Stimulated activated CD4-positive, alpha-beta T cell treated with anti-CD3 and anti-CD28 coated beads, TNF-alpha, amount 100 ng/mL, for 1 hour (primary cell): ENCODE measurements at places on chromosomes 11 and 22.

DNA sequence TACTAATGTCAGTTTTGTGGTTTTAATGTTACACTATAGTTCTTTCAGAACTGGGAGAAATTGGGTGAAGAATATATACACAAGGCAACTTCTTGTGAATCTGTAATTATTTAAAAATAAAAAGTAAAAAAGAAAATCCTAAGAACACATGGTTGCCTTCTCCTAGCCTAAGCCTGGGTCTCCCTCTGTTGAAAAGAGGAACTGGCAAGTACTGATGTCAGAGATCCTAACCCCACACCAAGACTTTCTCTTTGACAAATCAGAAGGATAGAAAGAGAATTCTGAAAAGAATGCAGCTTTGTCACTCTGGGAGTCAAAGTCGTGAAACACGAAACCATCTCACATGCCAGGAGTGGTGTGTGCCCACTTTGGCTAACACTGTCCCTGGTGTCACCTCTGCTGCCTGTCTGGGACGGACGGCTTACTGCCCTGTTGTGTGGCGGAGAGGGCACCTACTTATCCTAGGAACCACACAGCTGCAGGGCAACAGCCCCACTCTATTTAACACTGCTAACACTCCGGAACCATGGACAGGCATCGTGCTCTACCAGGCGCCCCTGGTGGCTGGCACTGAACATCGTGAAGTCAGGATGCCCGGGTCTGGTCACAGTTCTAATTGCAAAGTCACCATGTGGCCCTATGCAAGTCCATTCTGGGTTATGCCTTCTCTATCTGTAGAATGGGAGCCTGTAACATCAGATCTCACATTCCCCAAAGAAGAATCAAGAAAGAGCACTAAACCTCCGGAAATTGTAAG is 108.7 kb upstream of the CD82 start:
- DNase-seq, result no peak

GRCh38 chr22:24466716-24467328 is 28.3 kb upstream of the UPB1 start:
- DNase-seq, result no peak

DNA sequence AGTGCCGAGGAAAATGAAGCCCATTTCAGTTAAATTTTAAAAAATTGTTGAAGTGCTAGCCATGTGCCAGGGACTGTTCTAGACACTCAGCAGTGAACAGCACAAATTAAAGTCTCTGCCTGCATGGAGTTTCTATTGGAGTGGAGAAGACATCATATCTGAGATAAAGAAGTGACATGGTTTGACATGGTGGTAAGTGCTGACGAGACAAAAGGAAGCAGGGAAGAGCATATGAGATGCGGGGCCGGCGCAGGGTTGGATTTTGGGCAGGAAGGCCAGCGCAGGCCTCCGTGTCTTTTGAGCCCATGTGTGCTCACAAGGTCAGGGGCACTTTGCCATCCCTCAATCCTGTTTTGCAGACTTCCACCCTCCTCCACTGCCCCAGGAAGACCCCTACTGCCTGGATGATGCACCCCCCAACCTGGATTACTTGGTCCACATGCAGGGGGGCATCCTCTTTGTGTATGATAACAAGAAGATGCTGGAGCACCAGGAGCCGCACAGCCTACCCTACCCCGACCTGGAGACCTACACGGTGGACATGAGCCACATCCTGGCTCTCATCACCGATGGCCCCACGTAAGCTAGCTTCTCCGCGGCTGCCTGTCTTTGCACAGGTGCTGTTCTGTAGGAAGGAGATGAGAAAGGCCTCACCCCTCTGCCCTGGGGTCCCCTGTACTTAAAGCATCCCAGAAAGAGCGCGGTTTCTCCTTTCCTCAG is 29.6 kb downstream of the AMPD3 start:
- no peak for DNase-seq

DNA sequence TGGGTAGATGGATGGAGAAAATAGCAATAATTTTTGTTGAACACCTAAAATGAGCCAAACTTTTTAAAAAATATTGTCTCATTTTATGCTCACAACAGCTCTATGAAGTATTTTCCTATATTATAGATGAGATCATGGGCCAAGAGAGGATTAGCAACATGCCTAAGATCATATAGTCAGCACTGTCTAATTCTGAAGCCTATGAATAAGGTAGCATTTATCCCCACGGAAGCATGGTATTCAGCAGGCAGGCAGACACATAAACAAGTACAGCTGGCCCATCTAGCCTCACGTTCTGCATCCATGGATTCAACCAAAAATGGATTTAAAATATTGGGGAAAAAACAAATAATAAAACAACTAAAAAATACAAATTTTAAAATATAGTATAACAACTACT is 21.9 kb upstream of the RAB30 start:
- DNase-seq, result no peak

DNA sequence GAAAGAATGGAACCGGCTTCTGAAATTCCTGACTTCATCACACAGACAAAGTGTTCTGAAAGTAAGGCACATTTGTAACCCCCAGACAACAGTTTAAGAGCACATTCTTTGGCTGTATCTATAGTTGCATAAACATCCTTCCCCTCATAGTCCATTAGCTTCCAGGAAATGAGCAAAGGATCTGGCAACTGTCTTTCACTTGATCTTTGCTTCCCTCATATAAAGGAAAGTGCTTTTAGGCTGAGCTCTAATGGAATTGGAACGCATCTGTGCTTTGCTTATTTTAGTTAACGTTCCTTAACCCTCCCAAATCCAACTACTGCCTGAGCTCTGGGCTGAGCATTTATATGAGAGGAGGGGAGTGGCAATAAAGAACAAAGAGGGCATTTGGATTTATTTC is 76.9 kb upstream of the API5 start:
- no peak for DNase-seq

DNA sequence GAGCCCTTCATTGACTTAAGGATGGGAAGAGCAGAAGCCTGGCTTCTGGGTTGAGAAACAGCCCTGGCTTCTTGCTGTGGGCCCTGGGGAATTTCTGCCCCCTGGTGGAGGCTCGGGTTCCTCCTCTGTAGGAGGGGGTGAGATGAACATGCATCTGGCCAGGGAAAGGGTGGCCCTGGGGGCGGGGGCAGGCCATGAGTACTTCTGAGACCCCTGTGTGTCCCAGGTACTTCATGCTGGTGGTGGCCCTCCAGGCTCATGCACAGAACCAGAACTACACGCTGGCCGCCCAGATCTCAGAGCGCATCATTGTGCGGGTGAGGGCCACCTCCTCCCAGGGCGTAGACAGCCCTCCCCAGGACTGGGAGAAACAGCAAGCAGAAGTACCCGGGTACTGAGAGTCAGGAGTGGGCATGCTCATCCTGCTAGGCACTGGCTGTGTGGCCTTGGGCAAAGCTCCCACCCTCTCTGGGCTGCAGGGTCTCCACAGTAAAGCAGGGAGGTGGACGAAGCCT is 15.8 kb downstream of the TMEM258 start:
- DNase-seq, result no peak

DNA sequence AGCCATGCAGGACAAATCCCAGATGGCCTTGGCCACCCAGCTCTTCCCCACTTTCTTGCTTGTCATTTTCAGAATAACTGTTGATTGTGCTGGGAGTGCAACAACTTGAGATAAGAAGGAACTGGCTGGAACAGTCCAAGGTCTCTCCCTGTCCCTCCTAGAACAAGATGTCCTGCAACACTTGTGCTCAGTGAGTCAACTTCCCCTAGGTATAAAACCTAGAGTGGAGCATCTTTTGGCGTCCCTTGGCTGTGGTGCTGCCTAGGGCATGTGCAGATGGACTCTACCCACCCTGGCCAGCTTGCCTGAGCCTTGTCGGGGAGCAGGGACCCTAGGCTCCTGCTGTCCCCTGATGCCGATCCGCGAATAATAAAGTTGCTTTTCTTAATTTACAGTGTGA is 86.0 kb upstream of the SLC22A12 start:
- DNase-seq, result no peak

GRCh38 chr11:35163702-35164496 is 24.9 kb downstream of the CD44 start:
- no peak for DNase-seq

DNA sequence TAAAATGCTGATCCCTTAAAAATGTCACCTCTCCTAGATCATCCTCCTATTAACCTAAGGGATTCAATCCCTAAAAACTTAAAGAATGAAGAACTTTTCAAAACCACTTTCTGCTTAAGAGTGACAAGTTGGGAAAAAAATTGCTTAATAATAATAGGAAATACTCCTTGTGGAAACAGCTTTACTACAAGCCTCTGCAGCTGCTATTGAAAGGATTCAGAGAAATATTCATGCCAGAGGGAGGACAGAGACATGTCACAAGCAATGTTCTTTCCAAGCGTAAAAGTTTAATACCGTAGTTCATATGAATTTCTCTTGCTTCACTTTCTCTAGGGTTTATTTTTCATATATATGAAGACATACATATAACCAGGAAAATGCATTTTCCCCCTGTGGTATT is 98.2 kb downstream of the ARHGAP20 start:
- no peak for DNase-seq

DNA sequence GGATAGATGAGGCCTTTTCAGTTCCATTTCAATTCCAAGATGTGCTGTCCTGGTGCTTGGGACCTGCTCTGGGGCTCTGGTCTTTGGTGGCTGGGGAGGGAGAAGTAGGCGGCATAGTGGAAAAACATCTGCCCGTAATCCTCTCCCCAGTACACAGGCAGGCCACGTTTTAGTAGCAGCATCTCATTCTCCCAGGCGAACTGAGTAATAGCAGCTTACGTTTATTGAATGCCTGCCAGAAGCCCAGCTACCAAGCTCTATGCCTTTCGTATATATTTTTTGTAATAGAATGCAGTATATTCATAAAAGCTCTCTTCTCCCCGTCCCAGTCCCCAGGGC is 11.4 kb downstream of the ACO2 start:
- DNase-seq, result no peak

GRCh38 chr11:112634551-112634950 is 326.7 kb upstream of the NCAM1 start:
- no peak for DNase-seq

GRCh38 chr11:12973528-12974181 is 35.5 kb upstream of the RASSF10 start:
- no peak for DNase-seq

GRCh38 chr11:67273260-67273990 is 7.2 kb downstream of the GRK2 start:
- DNase-seq, result no peak

DNA sequence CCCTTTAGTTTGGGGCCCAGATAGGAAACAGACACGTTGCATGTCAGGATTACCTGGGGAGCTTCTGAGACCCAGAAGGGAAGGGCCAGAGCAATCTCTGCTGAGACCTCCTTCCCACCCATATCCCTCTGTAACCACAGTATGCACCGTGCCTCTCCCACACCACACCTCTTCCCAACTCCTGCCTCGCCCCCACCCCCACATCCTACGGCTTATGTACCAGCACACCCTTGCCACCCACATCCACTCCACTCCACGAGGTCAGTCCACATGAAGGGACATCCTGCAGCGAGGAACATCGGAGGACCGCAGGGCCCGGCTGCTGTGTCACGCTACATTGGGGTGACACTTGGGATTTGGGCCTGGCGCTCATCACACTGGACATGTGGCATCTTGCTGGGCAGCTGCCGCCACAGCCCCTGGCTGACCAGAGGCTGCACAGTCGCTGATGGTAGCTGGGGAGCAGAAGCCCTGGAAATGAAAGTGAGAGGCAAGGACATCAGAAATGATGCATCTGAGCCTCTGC is 118.3 kb upstream of the LMO1 start:
- DNase-seq, result no peak

- DNase-seq, result no peak
These were observed 105.0 kb downstream of the DBX1 start for GRCh38 chr11:20055312-20055711.

- no peak for DNase-seq
These were observed 33.8 kb downstream of the TXN2 start for GRCh38 chr22:36447632-36448031.

- no peak for DNase-seq
These were observed 148.9 kb downstream of the NECTIN1 start for GRCh38 chr11:119580081-119580480.

GRCh38 chr11:111157571-111157970 is 88.0 kb upstream of the POU2AF2 start:
- no peak for DNase-seq

GRCh38 chr22:19756288-19757128 is 4.1 kb upstream of the TBX1 start:
- DNase-seq, result peak; percentile 50

GRCh38 chr11:76683161-76684095 is 12.9 kb upstream of the LRRC32 start:
- no peak for DNase-seq

GRCh38 chr22:17164392-17165024 is 5.4 kb upstream of the HDHD5 start:
- DNase-seq, result no peak

- DNase-seq, result no peak
These were observed 478.9 kb upstream of the ARHGAP42 start for GRCh38 chr11:100208207-100208606.

- no peak for DNase-seq
These were observed 19.3 kb upstream of the SHISAL1 start for GRCh38 chr22:44331881-44332714.

GRCh38 chr11:47111318-47111804 is 65.3 kb downstream of the ARFGAP2 start:
- DNase-seq, result no peak

GRCh38 chr22:49295465-49295743 is 532.3 kb downstream of the BRD1 start:
- DNase-seq, result no peak

DNA sequence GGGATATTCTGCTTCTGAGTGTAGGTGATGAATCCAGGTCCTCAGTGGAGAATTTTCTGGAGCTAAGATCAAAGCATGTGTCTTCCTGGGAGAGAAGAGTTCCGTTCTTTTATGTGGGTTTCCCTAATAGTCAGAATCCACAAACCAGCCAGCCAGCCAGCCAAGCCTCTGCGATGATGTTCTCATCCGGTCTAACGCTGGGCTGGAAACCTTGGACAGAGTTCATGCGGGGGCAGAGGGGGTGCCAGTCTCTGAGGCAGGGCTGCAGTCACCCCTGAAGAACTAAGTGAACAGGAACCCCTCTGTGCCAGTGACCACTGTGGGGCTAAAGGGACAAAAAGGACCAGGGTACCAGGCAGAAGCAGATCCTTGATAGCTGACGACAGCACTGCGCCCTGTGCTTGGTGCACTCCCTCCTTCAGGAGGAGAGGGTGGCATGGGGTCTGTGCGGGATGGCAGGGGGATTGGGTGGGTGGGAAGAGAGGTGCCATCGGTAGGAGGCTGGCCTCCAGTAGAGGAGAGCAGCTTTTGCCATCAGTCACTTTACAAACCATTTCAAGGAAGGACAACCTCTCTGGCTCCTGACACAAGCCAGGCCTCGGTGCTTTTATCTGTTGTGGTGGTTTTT is 27.1 kb downstream of the ADAMTS15 start:
- no peak for DNase-seq
